Vagina (tissue), 2 donors: ENCODE measurements at places on chromosomes 6 and 20.

DNA sequence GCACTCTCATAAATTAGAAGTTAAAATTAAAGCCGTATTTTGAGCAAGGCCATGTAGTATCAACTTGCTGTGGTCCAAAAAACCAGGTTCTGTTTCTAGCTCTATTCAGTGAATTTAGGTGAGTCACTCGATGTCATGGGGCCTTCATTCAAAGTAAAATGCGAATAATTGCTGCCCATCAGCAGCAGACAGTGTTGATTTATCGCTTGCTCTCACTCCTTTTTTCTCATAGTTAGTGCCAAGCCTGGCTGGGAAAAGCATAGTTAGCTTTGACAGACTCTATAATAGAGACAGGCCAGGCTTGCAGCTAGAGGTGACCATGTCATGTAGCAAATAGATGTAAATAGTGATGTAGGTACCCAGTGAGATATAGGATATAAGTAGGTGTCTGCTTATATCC lies 136.0 kb downstream of the EDN1 start:
- no peak for DNase-seq

- DNase-seq = no peak
Measured at GRCh38 chr6:135358985-135359384, 138.6 kb downstream of the AHI1 start.

- no peak for DNase-seq
Measured at GRCh38 chr6:38773338-38773737, 58.2 kb downstream of the DNAH8 start.

- no peak for DNase-seq
Measured at GRCh38 chr6:145875496-145876211, 61.1 kb upstream of the FBXO30 start.

DNA sequence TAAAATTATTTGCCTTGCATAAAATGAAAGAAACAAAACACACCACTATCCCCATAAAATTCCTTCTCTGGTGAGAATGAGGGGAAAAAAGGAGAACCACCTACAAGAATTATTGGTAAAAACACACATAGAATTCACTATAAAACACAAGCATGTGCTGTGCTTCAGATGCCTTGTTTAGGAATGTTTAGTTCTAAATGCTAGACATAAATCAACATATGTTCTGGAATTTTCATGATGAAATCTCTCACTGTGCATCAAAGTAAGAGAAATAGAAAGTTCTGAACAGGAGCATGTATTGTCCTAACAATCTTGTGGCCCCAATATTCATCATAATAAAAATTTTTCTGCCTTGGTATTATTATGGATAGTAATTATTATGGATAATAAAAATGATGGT lies 111.0 kb downstream of the PLCB4 start:
- DNase-seq = no peak

GRCh38 chr6:53718597-53719460 lies 53.3 kb upstream of the KLHL31 start:
- no peak for DNase-seq

- DNase-seq = no peak
Measured at GRCh38 chr6:30689022-30689865, 1.5 kb downstream of the NRM start.

- no peak for DNase-seq
Measured at GRCh38 chr6:37576336-37576737, 76.6 kb upstream of the CCDC167 start.

DNA sequence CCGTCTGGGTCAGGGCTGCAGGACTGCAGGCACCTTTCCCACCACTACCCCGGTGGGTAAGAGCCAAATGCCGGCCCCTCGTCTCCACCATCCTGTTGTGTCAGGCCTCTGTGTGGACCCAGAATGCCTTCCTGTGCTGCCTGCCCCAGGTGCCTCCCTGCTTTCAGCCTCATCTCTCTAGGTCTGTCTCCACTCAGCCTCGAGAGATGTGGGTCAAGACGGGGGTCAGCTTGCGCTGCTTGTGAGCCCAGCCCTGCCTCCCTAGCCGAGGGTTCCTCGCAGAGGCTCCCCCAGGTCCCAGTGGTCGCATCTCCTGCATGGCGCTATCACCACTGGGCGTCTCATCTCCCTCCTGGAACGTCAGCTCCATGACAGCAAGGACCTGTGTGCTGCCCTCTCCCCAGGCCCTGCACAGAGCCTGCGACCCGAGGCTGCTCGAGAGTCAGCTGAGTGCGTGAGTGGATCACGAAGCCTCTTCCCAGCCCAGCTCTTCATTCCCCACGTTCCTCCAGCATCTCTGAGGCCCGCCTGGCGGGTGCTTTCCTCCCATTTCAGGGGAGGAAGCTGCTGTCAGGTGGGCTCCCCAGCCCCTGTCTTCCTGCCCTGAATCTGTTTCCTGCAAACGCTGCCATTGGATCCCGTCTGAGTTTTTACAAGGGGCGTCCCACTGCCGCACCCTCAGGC lies 38.7 kb upstream of the ZBP1 start:
- peak; percentile 83 for DNase-seq

GRCh38 chr6:4814212-4814611 lies 38.0 kb downstream of the CDYL start:
- DNase-seq = no peak

DNA sequence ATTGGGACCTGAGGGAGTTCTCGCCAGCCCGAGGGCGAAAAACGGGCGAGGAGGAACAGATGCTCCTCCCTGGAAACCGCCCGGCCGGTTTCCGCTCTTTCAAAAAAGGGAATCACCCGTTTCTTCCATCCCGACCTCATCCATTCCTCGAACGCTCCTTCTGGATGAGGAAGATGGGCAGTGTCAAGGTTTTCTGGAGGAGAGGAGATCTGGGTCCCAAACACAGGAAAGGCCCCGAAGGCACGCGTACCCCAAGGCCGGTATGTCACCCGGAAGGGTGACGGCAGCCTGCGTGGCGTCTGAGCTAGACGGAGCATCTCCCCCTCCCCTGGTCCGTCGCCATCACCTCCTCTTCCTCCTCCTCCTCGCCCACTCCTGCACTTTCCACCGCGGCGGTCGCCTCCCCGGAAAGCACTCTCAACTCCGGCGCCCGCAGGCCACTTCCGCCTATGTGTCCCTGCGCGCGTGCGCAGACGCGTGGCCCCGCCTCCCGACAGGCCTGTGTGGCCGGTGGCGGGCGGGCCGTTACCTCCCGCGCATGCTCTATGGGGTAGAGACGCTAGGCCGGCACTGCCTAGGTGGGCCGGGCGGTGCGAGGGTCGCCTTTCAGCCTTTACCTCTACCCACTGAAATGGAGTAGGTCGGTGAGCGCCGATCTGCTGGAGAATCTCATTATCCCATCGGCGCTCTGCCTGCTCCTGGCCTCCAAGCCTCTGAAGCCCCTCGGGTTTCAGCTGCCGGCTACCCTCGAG lies at the start of gene SLC35B3:
TSS of gene SLC35B3 (minus strand) at position 453 of the 752 bp plus-strand sequence.
- no peak for DNase-seq

DNA sequence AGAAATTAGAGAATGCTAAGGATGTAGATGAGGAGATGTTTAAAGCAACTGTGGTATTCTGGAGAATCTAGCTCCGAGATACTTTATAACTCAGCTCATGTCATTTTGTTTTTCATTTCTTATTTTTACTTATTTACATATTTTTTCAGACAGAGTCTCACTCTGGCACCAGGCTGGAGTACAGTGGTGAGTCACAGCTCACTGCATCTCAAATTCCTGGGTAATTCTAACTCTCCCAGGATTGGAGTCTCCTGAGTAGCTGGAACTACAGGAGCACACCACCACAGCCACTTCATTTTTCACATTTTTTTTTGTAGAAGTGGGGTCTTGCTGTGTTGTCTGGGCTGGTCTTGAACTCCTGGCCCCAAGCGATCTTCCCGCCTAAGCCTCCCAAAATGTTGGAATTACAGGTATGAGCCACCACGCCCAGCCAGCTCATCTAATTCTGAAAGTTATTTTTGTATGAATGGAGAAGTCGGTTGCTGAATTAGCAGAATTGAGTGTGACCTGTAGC lies 94.3 kb upstream of the FAM8A1 start:
- no peak for DNase-seq

DNA sequence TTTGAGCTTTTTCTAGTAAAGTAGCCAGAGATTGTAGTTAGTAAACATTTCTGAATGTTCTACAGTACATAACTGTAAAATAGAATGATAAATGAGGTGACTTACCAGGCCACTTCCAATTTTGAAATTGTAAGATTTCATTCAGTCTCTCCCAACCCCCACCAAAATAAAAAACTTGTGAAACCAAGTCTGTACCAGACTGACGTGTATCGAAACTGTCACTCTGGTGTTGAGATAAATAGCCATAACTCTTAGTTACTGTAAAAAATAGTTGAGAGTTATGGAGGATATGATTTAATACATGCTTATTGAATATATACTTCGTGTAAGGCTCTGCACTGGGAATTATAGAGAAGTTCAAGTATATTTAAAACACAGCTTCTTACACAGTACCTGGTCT lies 455.7 kb downstream of the PLCB1 start:
- no peak for DNase-seq

- no peak for DNase-seq
Measured at GRCh38 chr6:121330516-121330915, 3.8 kb downstream of the TBC1D32 start.

DNA sequence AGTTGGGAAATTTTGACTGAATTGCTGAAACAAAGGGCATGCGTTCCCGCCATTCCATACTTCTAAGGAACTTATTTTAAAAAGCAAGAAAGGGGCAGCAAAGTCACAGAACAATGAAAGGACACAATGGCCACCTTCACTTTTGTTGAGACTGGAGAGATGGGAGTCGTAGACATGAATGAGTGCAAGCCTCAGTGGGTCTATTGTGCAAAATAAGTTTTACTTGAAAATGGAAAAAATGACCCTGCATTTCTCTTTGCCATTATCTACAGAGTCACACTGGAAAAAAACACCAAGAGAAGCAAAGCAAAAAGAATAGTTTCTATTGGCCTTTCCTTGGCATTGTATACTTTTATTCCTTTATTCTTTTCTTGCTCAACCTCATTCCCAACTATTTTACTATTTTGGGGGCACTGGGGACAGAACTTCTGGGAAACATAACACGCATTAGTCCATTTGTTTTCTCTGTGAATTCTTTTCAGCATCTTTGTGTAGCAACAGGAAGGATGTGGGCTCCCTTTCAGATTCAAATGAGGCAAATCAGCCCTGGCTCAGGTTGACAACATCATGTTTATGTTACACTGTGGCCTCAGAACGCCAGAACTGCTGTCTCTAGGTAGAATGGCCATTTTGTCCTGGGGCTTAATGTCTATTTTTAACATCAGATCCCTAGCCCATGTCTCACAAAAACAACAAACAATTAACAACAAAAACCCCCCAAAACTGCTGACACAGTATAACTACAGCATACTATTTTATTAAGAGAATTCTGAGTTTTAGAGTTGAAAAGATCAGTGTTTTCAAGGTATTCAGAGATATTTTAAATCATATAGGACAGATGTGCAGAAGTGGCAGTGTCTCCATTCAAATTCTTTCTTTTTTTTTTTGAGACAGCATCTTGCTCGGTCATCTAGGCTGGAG lies 122.2 kb downstream of the FYN start:
- no peak for DNase-seq

GRCh38 chr20:20303742-20304141 lies 64.2 kb upstream of the INSM1 start:
- no peak for DNase-seq

- DNase-seq = no peak
Measured at GRCh38 chr6:132136981-132137380, 185.8 kb upstream of the CCN2 start.

- no peak for DNase-seq
Measured at GRCh38 chr6:16619777-16620176, 141.5 kb downstream of the ATXN1 start.

DNA sequence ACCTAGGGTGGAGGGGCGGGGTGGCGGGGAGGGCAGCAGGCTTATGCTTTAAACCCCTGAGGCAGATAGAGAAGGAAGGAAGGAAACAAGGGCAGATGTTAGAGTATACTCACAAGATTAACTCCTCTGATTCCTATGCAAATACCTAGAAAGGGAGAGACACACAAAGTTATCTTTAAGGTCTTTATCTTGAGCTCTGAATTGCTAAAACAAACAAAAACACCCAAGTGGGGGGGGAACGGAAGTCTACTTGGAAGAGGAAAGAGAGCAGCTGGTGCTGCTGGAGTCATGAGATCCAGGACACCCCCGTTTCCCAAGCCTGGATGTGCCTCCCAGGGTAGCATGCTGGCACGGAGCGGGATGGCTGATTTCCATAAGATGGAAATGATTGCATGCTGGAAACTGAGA lies 43.4 kb downstream of the PLAGL1 start:
- DNase-seq = no peak

DNA sequence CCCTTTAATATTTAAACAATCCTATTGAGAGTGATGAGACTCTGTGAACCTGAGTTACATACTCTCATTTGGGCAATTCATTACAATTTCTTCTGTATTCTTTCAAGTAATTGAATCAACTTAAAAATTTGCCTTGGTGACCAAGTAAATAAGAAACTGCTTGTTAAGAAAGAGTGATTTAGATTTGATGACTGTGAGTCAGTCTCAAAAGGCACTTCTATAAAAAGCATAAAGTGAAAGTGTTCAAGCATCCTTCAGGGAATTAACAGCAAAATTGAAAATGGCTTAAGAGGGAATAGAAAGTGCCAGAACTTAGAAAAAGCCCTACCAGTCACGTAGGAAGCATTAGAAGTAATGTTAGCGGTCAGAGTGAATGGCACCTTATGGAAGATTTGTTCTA lies 654.7 kb downstream of the EPM2A start:
- DNase-seq = no peak

- no peak for DNase-seq
Measured at GRCh38 chr6:14468647-14469321, 351.2 kb downstream of the CD83 start.

GRCh38 chr6:43258807-43259686 lies 15.8 kb downstream of the TTBK1 start:
- no peak for DNase-seq

DNA sequence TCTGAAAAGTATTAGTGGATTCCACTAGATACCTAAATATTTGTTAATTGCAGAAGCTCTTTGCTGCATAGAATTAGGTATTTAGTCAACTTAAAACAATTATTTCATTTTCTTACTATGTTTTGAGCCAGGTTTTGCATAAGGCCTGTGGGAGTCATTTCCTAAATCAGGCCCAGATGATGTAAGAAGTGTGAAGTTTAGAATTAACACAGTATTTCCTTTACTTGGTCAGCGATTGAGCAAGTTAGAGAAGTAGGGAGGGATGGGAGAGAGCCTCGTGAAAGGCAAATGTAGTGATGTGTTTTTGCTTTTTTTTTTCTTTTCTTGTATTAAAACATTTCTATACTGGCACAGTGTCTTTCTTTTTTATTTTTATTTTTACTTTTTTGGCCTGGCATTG lies 711.1 kb downstream of the HDGFL1 start:
- no peak for DNase-seq

DNA sequence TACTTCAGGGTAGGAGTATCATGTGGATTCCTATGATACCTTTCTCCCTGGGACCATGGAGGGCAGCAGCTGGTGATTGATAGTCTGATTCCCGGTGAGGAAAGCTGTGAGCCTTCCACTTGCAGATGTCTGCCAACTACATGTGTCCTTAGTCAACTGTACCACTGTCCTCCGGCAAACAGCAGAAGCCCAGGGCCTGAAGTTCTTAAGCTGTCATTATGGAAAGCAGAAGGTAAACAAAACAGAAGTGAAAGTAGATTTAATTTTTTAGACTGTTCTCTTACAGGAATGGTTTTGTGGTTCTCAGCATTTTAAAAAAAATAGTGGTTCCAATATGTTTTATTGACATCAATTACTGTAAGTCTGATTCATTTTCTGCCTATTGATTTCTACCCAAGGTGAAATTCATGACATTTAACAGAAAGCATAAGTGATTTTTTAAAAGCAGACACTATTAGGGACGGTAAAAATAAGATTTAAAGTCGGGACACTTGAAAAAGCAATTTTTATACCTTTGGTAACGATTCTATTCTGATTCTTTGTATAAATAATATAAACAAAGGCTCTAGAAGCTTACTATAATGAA lies 36.6 kb downstream of the PTPN1 start:
- DNase-seq = no peak

GRCh38 chr20:64069614-64070243 lies 6.7 kb downstream of the TCEA2 start:
- no peak for DNase-seq
